Stimulated activated CD4-positive, alpha-beta T cell treated with anti-CD3 and anti-CD28 coated beads, Interleukin-1b, Interleukin-23, amount 100 ng/mL, for 4 hours (primary cell): ENCODE measurements at places on chromosomes 7 and 10.
A peak's percentile ranks its signal among the peaks of the same experiment; 100 is the strongest.

DNA sequence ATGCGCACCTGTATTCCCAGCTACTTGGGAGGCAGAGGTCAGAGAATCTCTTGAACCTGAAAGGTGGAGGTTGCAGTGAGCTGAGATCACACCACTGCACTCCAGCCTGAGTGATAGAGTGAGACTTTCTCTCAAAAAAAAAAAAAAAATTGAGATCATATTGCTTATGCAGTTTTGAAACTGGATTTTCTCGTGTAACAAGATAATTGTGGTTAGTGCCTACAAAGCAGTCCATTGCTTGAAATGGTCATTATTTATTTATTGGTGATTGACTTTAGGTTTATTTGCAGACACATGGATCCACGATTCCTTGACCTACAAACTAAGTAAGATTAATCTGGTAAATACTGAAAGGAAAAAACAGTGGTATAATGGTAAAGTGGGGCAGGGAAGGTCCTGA, 149.8 kb downstream of the TAX1BP1 start:
- DNase-seq = no peak

GRCh38 chr10:11261687-11262493, 244.2 kb downstream of the CELF2 start:
- no peak for DNase-seq

- no peak for DNase-seq
Observed at GRCh38 chr7:141573511-141573910, 22.3 kb downstream of the AGK start.

- DNase-seq = no peak
Observed at GRCh38 chr10:109219935-109220605, 703.2 kb downstream of the XPNPEP1 start.

DNA sequence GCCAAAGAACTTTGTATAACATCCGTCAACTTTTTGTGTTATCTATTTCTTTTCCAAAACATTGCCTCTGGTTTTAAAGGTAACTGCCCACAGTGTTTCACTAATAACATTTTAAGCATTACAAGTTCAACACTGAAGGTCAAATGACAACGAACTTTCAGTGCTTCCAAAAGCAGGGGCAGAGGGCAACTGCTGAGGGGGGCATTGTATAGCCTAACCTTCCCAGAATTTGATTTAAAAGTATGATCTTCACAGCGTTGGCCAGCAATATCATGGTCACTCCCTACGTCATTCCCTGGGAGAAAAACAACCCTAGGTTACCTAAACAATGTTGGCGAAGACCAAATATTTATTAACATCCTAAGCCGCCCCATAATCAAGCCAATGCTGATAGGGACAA, 2.5 kb upstream of the GOT1 start:
- DNase-seq = no peak

DNA sequence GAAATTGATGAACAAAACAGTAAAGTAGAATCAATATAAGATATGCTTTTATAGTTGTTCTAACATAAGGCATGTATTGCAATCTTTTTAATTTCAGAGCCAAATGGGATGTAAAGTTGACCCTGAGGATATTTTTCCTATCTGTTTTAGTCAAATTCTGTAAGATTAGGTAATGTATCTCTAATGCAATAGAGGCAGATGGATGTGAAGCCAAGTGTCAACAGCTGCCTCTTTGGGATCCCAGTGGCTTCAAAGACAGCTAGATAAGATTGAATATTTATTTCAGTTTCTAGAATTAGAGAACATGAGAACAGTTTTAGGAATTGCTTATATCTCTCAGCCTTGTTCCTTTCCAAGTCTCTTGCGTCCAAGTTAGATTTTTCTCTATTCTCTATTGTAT, 208.3 kb downstream of the DNAJB9 start:
- DNase-seq = no peak

GRCh38 chr7:11833431-11833830, 1.4 kb upstream of the THSD7A start:
- no peak for DNase-seq

DNA sequence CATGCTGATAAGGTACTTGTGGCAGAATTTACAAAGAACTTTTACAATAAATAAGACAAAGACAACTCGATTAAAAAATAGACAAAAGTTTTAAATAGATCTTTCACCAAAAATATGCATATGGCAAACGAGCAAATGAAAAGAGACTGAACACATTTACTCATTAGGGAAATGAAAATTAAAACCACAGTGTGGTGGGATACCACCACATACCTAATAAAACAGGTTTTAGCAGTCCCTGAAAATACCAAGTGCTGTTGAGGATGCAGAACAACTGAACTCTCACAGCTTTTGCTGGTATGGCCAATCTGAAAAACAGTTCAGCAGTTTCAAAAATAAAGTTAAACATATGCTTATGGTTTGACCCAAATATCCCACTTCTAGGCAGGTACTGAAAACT, 205.4 kb upstream of the ADO start:
- no peak for DNase-seq

DNA sequence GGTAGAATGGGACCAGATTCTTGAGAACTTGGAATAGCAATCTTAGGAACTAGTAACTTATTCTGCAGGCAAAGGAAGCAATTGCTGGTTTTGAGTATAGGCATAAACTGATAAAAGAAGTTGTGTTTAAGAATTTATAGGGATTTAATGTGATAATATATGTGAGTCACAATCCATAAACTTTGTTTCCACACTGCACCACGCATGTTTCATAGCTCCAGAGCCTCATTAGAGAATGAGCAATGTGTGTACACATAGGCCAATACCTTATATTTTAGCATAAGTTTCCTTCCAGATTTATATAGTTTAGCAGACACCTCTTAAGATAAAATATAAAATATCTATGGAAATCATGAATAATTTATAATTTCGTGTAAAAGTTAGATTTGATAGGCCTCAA, 175.5 kb upstream of the SEMA3A start:
- DNase-seq = no peak

DNA sequence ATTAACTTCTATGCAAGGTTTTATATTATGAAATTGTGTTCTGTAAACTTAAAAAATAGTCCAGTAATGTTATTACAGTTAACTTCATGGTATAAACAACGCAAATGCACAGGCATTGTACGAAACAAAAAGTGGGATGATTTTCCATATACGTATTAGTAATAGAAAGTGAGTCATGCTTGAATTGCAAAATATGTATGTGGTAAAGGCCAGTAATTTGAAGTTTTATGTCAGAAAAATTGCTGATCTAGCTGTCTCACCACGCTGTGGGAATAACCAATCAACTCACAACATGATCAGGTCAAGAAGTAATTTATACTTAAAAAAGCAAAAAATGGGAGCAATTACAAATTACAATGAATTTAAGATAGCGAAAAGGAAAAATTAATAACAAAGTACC, 37.0 kb upstream of the GLI3 start:
- no peak for DNase-seq

DNA sequence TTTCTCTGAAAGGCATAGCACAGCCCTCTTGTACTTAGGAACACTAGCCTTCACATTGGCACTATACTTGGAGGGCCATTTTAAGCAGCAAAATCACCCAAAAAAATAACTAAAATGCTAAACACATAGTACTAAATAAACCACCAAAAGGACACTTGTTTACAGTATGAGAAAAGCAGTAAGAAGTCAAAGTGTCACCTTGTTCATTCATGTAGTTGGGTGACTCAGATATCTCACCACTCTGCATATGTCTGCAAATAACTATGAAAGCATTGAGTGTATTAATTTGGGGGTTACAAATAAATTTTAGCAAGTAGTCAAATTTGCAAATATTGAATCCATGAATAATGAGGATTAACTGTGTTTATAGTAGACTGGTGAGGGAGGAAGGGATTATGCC, 107.6 kb downstream of the ELAPOR2 start:
- no peak for DNase-seq

DNA sequence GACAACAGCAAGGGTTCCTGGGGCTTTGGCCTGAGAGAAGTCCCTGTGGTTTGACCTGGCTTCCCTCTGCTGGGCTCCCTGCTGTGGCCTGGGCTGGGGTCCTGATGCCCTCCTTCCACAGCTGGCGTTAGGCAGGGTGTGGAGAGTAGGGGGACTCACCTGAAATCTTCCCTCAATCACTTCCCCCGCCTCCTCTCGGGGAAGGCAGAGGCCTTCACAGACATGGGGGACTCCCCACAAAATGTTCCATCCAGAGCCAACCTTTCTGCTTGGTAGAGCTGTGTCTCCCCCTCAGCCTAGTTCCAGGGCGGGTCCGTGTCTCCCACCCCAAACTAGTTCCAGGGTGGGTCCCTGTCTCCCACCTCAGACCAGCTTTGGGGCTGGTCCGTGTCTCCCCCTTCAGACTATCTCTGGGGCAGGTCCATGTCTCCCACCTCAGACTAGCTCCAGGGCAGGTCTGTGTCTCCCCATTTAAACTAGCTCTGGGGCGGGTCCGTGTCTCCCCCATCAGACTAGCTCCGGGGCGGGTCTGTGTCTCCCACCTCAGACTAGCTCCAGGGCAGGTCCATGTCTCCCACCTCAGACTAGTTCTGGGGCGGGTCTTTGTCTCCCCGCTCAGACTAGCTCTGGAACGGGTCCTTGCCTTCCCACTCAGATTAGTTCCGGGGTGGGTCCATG, 2.2 kb downstream of the PVRIG start:
- peak; percentile 33 for DNase-seq

DNA sequence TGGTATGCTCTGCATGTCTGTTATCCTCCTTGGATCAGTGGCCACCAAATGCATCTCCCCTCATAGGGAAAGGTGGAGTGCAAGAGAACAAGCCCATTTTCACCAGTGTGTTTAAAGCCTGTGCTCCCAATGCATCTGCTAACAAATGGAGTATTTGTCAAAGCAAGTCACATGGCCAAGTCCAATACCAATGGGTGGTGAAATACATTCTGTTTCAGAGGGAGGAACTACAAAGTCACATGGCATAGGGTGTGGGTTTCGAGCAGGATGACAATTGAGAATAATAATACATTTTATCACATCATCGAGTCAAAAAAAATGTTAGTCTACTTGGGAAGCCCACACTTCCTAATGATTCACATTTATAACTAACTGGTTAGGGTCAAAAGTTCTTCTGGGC, 62.7 kb downstream of the SUGCT start:
- DNase-seq = no peak

- no peak for DNase-seq
Observed at GRCh38 chr10:130459011-130459410, 322.8 kb downstream of the GLRX3 start.

DNA sequence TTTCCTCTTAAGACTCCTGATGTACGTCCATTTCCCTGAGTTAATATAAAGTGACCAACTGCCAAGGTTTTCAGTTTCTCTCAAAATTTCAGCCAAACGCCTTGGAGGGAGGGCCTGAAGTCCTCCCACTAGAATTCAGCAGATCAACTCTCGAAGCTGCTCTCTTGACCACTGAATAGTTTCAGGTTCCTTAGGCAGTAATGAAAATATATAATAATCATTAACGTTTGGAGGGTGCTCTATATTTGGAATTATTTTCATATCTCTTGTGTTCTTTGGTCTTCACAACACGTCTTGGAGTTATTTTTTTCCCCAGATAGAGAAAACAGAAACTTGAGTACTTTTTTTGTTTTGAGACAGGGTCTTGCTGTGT, 123.6 kb upstream of the SFMBT2 start:
- no peak for DNase-seq

DNA sequence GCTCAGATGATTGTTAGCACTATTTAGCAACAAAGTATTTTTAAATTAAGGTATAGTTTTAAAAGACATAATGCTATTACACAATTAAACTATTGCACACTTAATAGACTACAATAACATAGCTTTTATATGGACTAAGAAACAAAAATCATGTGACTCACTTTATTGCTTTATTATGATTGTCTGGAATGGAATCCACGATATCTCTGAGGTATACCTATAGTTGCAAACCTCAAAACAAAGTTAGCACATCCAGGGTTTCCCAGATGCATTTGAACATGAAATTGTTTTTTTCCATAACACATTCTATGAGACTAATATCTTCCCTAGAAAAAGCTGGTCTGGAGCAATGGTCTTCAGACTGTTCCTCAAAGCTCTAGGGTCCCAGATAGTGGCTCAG, 18.3 kb upstream of the RPEL1 start:
- no peak for DNase-seq

DNA sequence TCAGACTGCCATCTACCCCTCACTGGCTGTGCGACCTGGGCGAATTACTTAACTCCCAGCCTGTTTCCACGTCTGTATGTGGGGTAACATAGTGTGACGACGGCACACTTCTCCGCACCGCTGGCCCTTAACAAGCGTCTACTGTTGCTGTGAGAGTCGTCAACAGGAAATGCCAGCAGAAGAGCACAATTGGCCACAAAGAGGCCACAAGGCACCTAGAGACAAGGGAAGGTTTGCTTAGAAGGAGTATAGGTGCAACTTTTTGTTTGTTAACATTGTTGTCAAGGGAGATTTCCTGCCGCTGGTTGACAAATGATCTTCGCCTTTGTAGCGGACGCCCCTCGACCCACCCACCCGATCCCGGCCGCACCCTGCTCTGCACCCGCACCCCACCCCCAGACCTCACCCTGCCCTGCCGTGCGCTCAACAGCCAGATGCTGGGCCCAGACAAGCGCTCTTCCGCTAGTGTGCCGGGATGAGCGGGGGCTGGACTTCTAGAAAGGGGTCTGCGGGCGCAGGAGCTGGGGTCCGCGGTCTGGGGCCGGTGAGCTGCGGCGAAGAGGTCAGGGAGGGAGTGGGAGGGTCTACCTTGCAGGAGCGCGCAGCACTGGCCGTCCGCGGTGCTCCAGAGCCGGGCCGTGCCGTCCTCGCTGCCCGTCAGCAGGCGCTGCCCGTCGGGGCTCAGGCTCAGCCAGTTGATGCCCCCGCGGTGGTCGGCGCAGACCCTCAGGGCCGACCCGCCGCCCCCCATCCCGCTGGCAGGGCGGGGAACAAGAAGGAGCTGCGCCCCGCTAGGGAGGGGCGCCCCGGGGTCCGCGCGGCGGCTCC, 785 bp downstream of the WDR86 start:
- DNase-seq = no peak

DNA sequence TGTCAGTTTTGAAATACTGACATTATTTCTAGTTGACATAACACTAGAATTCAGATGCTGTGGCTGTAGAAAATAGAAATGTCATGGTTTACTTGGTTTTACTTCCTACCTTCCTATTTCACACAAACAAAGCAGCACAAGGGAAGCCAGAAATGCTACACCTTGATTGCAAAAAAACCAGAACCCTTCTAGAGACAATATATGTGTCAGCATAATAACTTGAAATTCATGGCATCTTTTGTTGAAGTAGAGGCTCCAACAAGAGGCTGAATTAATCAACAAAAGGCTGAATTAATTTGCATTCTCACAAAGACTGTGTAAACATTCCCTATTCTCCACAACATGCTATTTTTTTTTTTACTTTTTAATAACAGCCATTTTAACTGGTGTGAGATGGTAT, 25.2 kb downstream of the ZNF117 start:
- no peak for DNase-seq
